ENCODE measurements at places on chromosomes 3 and 15.

GRCh38 chr3:152241142-152242017 lies 27.3 kb upstream of the MBNL1 start:
- no peak for DNase-seq

- DNase-seq = no peak
These were observed 197.3 kb upstream of the HES1 start for GRCh38 chr3:193938613-193939012.

DNA sequence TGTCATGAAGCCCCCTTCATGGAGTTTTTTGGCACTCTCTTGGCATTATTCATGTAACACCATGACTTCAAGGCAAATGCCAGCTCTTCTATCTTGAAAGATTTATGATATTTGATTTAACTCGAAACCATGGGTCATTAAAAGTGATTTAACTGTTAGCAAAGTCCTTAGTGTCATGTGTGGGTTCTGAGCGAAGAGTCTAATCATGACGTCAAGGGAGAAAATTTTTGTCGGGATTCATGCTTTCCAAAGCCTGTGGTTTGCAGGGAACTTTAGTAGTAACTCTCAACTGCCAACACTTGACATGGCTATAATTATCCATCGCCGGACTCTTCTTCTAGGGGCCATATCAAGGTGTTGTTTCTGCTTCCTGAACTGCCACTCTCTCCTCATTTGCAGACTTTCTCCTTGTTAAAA lies 11.5 kb downstream of the GXYLT2 start:
- peak; percentile 61 for DNase-seq

- DNase-seq = no peak
These were observed 95.9 kb upstream of the PRR20G start for GRCh38 chr3:127383656-127384179.

DNA sequence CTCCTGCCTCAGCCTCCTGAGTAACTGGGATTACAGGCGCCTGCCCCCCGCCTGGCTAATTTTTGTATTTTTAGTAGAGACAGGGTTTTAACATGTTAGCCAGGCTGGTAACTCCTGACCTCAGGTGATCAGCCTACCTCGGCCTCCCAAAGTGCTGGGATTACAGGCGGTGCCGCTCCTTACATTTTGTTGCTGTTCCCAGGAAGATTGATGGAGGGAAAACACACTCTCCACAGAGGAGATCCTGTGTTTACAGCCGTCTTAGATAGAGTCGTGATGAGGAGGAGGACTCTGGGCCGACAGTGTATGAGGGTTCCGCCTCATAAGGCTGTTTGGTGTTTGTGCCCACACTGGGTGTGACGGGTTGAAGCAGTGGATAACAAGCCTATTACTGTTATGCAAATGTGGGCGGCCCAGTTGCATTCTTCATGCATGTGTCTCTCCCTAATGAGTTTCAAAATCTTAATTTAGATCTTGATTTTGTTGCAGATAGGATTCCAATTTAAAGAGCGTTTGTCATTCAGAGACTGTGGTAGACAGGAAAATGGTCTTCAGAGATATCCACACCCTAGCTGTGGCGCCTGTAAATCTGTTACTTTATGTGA lies 60.0 kb downstream of the APBA2 start:
- no peak for DNase-seq

GRCh38 chr3:164208048-164208447 lies 870.2 kb downstream of the SI start:
- no peak for DNase-seq

- no peak for DNase-seq
These were observed 722.6 kb downstream of the FHIT start for GRCh38 chr3:60528651-60529050.

DNA sequence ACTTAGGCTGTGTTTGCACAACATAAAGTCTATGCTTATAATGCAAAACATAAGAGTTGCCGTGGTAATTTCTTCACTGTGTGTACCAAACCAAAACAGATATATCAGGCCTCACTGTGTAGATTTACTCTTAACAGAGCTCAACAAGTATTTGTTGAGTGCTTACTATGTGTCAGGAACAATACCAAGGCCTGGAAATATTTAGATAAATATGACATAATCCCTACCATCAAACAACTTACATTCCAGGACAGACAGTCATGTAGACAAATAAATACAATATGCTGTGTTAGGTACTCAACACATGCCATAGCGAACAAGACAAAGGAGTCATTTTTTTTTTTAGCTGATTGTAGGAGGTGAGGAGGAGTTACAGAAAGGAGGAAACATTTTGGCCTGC lies 554.0 kb downstream of the NSUN3 start:
- DNase-seq = peak; percentile 13

- no peak for DNase-seq
These were observed 990 bp downstream of the MYNN start for GRCh38 chr3:169774186-169774585.

GRCh38 chr3:33467786-33468185 lies 27.6 kb upstream of the UBP1 start:
- DNase-seq = no peak

DNA sequence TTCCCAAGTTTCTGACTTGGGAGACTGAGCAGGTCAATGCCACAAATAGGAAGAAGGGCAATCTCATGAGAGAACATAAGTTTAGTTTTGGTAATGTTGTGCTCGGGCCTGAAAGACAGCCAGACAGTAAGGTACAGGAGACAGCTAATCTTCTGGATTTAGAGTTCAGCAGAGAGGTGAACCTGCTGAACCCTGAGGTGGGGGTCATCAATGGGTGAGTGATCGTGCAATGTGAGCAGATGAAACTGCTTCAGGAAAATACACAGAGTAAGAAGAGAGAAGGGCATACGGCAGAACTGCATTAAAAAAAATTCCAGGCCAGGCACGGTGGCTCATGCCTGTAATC lies 23.3 kb downstream of the RUBCN start:
- DNase-seq = no peak

- DNase-seq = peak; percentile 72
These were observed 1.2 kb downstream of the BNC1 start for GRCh38 chr15:83283138-83283812.

GRCh38 chr15:70210528-70210927 lies 112.8 kb upstream of the TLE3 start:
- no peak for DNase-seq

GRCh38 chr15:36645106-36645505 lies 65.7 kb downstream of the CDIN1 start:
- no peak for DNase-seq

- DNase-seq = no peak
These were observed 9.2 kb upstream of the EIF2B5 start for GRCh38 chr3:184126006-184126405.

- no peak for DNase-seq
These were observed 145.4 kb downstream of the AKAP13 start for GRCh38 chr15:85525755-85526154.

DNA sequence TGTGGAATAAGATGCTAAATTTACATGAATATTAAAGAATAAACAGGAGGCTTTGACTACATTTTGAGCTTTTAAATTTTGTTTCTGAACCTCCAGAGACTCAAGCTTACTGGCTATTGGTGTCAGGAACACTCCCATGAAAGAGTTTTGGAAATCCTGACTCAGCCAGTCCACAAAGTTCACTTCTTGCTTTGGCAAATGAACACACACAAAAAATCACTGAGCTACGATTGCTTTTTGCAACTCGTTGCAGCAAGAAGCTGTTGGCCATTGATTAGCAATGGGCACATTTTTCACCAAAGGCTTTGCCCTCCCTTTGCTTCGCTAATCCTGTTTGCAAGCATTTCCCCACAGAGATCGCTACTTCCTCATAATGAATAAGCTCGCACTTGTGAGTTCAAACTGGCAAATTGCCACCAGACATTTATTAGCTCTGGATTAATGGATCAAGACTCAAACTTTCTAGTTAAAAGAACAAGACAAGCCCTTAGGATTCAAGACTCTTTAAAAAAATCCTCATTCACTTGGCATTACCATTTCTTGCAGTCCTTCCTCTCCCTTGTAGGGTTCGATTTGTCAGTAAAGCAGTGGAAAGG lies 343.2 kb upstream of the ONECUT1 start:
- DNase-seq = no peak

- DNase-seq = peak; percentile 34
These were observed 268.7 kb downstream of the XXYLT1 start for GRCh38 chr3:195001961-195002861.

DNA sequence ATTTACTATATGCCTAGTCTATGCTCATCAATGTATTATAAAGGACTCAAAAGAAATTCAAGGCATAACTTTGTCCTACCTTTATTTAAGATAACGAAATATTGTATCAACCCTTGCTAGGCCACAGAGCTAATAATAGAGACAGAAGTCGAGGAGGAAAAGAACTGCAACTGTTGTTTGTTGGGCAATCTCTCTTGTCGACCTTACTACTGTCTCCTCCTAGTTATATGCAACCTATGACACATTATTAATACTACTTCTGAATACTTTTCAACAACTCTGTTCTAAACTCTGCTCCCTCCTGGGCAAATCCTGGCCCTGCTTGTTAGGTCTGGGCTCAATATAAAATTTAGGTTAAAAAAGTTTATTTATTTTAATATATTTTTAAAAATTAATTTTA lies 24.6 kb downstream of the SPPL2A start:
- DNase-seq = no peak

GRCh38 chr3:55203006-55203405 lies 275.1 kb upstream of the LRTM1 start:
- peak; percentile 83 for DNase-seq

DNA sequence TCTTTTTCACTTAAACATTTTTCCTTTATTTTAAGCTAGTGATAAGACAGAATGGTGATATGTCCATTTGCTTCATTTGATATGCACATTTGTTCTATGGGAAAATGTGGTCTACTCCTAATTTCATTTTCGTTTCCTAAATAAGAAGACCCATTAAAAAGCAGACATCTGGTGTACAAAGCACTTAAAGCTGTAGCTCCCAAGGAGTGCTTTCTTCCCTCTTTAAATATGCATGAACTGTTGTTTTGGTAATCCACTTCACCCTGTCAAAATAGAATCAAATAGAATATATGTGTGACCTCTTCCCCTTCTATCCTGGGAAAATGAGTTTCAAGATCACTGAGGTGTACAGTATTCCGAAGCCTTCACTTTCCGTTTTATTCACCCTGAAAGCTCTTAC lies 182.8 kb downstream of the ROBO2 start:
- DNase-seq = no peak

DNA sequence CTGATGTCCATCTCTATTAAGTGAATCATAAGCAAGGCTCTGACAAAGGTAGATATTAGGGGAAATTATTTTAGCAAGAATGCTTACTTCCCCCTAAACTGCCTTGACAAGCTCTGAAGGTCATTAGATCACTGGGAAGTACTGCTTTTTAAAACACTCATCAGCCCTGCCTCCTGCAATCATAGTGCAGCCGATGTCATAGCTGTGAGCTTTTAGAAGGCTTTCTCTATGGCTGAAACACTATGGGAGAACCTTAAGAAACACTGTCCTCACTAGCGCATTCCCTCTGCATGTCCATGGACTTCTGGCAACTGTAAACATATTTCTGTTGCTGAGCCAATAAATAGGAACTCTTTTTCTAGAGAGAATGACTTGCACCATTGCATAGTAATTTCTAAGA lies 38.7 kb upstream of the PTPRG start:
- DNase-seq = no peak

GRCh38 chr15:90660195-90660998 lies 56.7 kb upstream of the BLM start:
- DNase-seq = peak; percentile 85

GRCh38 chr3:178386880-178387279 lies 149.4 kb upstream of the KCNMB2 start:
- no peak for DNase-seq

DNA sequence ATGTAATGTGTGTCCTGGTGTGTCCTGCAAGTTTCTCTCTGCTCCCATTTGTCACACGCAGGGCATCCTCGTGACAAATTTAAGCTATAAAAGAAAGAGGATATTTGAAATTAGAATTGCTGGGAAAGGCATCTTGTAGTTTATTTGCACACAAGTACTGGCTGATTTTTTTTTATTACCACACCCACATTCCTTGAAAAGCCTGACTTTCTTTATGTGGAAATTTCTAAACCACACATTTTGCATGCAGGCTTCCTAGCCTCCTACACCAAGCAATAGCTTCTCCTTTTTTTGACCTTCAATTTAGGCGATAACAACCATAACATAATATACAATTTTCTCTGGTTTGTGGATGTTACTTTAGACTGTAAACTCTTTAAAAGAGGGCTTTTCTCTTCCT lies 126.1 kb downstream of the SERPINI1 start:
- no peak for DNase-seq

GRCh38 chr3:67388738-67389137 lies 265.7 kb downstream of the SUCLG2 start:
- no peak for DNase-seq

DNA sequence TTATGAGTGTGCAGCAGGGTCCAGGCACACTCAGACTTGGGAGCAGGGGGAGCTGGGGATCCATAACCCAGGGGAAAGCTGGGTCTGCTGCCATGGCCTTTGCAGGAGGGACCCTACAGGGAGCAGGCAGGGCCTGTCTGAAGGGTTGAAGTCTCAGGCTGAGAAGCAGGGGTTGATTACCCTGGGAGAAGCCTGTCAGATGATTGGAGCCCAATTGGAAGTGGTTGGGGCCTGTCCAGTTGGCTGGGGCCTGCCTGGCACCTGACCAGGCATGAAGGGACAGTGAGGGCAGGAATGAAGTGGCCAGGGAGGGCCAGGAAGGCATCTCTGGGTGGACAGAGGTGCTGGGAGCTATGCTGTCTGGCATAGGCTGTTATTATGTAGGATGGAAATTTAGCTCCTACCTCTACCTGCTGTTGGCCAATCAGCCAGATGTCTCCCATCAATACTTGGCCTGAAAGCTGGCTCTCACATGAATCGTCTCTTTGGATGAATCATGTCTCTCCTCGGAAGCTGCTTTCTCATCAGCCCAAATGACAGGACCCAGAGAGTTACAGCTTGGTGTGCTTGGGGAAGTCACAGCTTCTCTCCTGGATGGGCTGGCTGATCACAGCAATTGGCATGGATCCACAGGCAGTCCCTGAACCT lies 27.4 kb upstream of the SLCO2A1 start:
- DNase-seq = peak; percentile 36

GRCh38 chr3:172201870-172202236 lies 162.5 kb downstream of the FNDC3B start:
- peak; percentile 95 for DNase-seq

DNA sequence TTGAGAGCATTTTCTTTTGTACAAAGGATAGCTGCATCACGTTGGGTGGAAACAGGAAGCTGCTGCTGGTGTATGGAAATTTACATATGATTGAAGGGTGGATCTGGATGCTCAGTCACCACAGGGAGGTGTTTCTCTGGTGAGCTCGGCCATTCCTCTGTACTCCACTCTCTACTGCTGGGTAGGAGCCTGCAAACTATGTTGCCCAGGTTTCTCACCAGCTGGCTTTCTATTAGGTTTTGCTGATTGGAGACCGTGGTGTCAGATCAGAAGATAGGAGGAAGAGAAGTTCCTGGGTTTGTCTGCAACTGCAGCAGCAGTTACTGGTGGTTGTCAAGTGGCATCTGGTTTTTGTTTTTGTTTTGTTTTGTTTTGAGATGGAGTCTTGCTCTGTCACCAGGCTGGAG lies 61.7 kb downstream of the TAMM41 start:
- DNase-seq = no peak

DNA sequence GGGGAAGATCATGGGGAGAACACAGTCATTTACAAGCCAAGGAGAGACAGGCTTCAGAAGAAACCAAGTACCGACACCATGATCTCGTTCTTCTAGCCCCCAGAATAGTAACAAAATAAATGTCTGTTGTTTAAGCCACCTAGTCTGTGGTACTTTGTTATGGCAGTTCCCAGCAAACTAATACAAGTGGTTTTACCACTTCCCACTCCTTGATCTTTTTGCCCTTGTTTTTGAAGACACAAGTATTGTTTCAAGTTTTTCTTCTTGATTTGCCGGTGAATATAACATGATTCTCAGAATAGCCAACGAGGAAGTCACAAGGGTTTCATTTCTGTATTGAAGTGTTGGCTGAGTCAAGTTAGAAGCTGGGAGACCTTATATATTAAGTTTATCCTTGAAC lies 220.3 kb downstream of the SOX2 start:
- no peak for DNase-seq

Data from fibroblast of skin of abdomen (primary cell).